SJSA1 (cell line): ENCODE measurements at places on chromosomes 11 and 22. TPM values are rescaled to one million over a fixed set of nuclear protein-coding genes. Genes with fewer than 3 reads are reported as not detected.
A peak's percentile ranks its signal among the peaks of the same experiment; 100 is the strongest.

- DNase-seq, result no peak
Observed at GRCh38 chr22:39279170-39279850, 34.5 kb upstream of the PDGFB start.

- DNase-seq, result no peak
Observed at GRCh38 chr22:22886546-22886945, 1.1 kb upstream of the IGLL5 start.

GRCh38 chr11:84857746-84858145 lies 769.4 kb downstream of the DLG2 start:
- DNase-seq, result no peak

The EHF gene
- 0.22 TPM in 1 of 2 replicates, not detected in the other for total RNA-seq

DNA sequence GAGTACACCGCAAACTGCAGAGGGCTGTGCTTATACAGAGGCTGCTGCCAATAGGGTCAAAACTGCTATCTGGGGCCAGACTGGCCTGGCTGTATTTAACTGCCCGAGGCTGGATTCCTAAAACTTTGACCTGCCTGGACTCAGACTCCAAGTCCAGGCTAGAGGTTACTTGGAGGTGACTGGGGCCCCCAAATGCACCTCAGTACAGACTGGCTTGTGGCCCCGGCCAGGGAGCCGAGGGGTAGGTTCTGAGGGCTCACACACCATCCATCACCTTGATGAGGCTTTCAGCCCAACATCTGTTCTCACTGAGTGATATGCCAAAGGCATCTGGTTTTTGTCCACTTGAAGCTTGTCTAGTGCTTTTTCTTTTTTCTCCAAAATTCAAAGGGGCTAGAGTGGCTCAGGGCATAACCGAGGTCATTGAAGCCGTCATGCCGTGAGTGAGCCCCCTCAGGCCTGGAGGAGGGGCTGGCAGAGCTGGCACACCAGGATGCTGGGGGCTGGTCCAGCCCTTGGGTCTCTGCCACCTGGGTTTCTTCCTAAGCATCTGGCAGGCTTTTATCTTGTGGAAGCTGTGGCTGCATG lies 52.4 kb upstream of the TTLL12 start:
- DNase-seq, result no peak

DNA sequence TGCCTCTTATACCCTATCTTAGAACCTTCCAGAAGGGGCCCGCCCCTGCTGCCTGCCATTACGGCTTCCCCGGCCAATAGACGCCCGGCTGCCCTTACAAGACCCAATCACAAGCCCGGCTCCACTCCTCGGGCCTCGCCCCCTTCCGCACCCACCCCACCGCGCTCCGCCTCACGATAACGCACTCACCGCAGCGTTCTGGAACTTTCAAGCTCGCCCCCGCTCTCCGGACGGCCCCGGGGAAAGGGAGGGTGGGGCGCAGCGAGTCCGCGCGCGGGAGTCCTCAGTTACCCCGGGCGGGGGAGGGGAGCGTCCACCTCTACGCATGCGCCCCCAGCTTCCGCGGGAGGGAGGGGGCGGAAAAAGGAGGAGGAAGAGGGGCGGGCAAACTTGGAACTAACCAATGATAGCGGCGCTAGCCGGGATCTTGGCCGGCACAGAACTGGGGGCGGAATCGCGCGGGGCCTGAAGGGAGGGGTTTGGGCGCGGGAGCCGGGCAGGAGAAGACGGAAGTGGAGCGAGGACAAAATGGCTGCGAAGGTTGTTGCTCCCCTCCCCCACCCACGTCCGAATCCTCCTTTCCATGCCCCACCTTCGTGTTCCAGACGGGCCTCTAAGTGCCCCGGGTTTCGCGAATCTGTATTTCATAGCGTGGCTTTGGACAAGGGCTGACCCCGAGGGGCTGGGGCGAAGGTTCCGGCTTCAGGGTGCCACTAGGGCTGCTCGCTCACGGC lies 389 bp upstream of the HSPA8 start:
- peak; percentile 97 for DNase-seq

- DNase-seq, result no peak
Observed at GRCh38 chr11:25576320-25576719, 755.6 kb upstream of the ANO3 start.

DNA sequence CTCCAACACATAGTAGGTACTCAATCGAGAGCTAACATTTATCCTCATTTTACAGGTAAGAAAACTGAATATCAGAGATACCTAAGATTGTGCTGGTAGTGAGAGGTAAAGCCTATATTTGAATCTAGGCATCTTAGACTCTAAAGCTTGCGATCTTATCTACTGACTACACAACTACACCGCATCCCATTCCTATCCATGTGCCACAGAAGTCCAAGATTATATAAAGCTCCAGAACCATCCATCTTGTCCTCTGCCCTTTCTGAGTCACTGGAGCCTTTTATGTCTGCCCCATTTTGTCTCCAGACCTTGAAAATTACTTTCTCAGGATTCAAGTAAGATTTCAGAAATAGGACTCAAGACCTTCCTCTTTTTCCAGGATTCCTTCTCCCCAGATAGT lies 84.4 kb downstream of the OR5AK2 start:
- DNase-seq, result no peak

The ZDHHC13 gene
- total RNA-seq, result 13.2 and 18.5 TPM in 2 replicates

The H19 gene
- not detected in 2 replicates for total RNA-seq

The OR5A1 gene
- total RNA-seq, result not detected in 2 replicates

DNA sequence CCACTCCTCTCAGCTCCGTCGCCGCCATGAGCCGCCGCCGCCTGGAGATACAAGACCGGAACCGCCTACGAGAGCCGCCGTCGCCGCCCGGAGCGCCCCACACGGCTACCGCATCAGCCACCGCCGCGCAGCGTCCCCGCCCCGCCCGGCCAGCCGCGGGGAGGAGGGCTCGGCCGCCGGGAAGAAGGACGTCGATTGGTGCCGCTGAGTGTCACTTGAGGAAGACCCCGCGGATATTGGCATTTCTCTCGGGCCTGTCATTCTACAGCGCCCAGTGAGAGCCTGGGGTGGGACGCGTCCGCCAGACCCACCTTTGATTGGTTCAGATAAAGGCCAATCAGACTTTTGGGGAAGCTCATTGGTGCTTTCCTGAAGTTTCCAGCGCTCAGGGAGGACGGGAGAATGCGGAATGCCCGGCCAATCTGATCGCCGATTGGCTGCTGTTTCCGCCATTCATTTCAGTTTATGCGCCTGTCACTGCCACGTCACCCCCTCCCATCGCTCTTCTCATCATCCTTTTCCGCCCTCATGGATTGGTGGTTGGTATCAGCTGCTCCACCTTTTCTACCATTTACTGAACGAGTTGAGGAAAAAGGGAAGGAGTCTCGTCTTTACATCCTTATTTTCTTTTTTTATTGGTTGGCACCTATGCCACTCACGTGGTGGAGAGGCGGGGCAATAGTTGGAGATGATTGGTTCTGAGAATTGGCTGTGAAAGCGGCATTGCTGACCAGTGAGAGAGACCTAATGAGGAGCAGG lies at the start of gene OSBP:
OSBP (minus strand) TSS at position 138 of the 759 bp plus-strand sequence; CDS start at position 28, 110 bp downstream.
- peak; percentile 100 for DNase-seq

The RIMBP3B gene
- total RNA-seq, result 0.89 and 1.5 TPM in 2 replicates

DNA sequence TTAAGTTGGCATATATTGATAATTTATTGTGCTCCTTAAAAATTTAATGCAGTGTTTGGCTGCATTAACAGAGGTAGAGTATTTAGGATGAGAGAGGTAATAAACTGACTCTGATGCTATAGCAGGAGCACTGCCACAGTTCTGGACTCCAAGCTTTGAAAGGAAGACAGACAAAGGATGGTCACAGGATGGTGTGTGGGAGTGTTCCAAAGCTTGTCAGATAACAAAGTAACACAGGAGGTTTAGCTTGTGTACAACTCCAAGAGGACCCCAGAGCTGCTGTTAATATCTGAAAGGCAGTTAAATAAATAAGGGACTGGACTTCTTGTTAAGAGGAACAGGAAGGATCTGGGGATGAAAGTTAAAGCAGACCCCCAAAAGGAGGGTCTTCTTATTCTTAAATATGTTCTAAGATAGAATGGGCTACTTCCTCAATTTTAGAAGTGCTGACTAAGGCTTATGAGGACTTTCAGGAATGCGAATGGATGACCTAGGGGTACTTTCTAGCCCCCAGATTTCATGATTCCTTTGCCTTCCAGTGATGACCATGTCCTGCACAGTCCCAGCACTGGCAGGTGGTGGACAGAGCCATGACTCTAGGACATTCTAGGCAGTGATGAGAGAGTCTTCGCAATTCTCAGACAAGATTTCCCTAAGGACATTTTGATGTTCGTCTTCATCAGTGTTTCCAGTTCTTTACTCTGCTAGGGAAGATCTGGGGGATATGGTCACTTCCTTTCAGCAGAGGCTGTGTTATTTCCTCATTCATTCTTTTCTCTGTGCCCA lies 149.1 kb upstream of the RASSF10 start:
- DNase-seq, result no peak

DNA sequence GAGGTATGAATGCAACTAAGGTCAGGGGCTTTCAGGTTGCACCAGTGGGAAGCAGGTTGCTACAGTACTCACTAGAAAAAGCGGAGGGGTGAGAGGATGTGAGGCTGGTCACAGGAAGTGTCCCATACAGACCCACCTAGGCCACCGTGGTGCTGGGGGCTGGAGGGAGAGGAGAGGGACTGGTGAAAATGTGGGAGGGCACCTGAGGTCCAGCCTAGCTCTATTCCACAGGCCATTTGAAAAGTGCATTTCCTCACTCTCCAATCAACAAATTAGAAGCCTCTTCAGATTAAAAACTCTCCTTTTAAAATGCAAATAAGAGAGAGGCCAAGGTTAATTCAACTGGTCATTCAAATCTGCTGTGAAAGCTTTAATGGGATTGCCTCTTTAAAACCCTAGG lies 38.6 kb upstream of the NCAM1 start:
- no peak for DNase-seq

The OR4D5 gene
- not detected in 2 replicates for total RNA-seq

- DNase-seq, result peak; percentile 17
Observed at GRCh38 chr11:11608783-11609232, 13.0 kb downstream of the GALNT18 start.

DNA sequence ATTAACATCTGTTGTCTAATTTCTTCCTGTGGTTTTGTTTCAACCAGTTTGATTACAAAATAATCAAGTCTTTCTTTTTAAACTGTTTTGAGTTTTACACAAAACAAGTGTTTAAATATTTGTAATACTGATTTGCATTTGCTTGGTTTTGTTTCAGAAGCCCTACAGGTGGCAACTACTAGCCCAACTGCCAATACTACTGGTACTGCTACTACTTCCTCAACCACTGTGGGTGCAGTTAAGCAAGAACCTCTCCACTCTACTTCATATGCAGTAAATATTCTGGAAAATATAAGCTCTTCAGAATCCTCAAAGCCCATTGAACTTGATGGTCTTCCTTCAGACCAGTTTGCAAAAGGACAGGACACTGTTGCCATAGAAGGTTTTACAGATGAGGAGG lies 61.1 kb downstream of the QSER1 start:
- no peak for DNase-seq

DNA sequence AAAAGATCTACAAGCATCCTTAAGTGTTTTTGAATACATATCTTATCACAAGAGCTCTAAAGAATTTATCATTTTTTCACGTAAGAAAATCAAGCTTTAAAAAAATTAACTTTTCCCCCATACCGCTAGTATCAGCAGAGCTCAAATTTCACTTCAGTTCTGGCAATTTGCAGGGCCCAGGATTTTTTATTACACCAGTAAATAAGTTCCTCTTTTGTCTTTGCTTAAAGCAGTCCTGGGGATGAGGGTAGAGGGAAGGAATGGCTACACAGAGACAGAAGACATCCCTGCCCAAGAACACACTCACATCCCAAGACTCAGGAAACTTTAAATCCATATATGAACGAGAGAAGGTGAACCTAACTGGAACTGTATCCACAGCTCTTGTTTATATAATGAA lies 22.6 kb upstream of the SORL1 start:
- DNase-seq, result no peak

GRCh38 chr11:117126223-117126965 lies 17.7 kb upstream of the PAFAH1B2 start:
- no peak for DNase-seq

- no peak for DNase-seq
Observed at GRCh38 chr11:58606930-58607714, 15.3 kb upstream of the CNTF start.

The NAALADL1 gene
- total RNA-seq, result not detected in 2 replicates
